ENCODE measurements at places on chromosomes 5 and 9.

- DNase-seq, result no peak
Observed at GRCh38 chr9:36517131-36517530, 55.6 kb upstream of the MELK start.

DNA sequence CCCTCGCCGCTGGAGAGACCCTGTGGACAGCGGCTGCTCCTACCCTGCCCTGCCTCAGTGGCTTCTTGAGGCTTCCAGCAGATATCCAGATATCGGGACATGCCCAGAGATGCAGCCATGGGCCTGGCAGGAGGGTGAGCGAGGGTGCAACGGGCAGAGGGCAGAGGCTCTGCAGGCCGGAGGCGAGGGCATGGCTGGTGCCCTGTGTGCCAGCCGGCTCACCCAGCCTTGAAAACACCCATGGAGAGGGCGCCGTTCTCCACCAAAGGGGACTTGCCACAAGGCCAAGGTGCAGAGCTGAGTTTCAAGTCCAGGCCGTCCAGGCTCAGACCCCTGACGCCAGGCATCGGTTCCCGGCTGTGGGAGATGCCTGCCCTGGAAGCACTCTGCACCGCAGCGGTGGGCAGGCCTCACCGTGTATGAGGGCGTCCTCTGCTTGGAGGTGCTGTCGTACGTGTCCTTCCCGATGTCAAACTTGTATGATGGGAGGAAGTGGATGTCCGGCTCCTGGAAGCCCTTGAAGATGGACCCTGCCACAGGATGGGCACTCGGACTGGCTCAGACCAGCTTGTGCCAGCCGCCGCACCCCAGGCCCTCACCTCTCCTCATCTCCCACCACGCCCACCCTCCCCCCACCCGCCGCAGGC lies 8.9 kb downstream of the INPP5E start:
- no peak for DNase-seq

DNA sequence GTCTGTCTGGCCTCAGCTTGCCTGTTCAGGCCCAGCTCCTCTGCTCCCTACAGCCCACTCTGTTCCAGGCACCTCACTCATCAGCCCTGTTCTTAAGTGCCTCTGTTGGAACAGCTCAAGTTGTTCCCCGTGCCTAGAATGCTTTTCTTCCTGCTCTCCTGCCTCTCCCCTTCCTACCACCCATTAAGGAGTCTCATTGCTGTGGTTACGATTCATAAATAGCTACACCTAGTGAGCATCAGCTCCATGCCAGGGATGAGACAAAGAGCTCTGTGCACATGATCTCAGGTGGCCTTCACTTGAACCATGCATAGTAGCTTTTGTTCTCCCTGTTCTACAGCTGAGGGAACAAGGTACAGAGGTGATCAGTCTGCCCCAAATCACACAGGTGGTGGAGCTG lies 54.3 kb downstream of the PSD2 start:
- DNase-seq, result no peak

DNA sequence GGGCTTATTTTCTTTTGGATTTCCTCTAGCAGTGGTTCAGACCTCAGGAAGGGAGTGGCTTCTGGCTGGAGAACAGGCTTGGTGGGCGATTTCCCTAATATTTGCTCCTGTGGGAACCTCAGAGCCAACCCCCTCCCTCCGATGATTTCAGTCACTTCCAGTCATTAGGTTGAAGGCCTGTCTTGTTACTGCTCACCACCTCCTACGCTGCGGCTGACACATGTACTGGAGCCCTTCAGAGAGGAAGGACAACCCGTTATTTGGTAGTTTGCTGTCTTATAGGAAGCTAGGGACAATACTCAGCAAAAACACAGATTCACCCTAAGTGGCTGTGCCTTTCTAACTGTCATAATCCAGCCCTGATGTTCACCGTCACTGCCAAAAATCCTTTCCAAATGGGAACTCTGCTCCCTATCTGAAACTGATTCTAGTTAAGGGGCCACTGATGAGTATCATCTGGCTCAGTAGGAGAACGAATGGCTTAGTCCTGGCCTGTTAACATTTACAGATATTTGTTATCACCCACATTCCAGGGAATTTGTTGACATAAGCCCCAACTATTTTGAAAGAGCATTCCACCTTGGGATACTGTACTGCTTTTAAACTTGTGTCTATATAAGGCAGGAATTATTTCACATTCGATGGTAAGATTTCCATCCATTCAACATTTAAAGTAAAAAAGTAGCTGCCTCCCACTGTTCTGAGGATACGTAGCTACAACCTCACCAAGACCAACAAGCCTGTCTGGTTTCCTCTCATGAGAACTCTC lies 29.3 kb upstream of the ANKH start:
- no peak for DNase-seq

DNA sequence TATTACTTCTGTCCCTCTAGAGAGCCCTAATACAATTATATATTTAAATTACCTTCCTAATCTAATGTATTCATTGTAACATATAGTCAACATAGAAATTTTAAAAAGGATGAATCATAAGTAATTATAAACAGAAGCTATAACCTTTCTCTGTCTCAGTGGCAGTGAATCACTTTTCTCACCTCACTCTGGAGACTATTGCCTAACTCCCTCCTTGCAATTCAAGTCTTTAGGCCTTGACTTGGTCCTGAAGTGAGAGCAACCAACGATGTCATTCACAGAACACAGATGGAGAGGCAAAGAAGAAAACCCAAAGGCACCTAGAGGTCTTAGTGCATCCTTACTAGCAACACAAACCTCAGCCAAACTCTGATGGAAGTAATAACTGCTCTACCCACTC lies 133.3 kb upstream of the DPYSL3 start:
- DNase-seq, result no peak

DNA sequence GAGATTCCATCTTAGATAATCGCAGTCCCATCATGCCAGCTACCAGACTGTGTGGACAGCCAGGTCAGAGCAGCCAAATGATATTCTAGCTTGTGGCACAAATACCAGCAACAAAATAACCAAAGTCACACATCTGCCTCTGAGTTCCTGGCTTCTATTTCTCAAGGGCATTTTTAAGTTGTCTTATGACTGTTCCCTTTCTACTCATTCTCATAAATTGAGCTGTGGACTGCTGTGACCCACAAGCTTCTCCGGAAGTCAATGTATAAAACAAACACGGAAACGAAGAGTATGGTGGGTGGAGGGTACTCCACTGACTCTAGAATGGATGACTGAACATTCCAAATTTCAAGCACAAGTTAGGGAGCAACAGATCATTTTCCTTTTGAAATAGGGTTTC lies 43.9 kb downstream of the PDCD1LG2 start:
- DNase-seq, result no peak

GRCh38 chr5:11596657-11597071 lies 307.6 kb downstream of the CTNND2 start:
- DNase-seq, result no peak
